ENCODE measurements at places on chromosomes 7 and 10. TPM values are rescaled to one million over a fixed set of nuclear protein-coding genes. Genes with fewer than 3 reads are reported as not detected.

- DNase-seq = no peak
Observed at GRCh38 chr10:30830315-30831230, 201.0 kb upstream of the LYZL2 start.

TFPI2 gene
- total RNA-seq = 18.5 TPM

MYOZ1 gene
- 1.0 TPM for total RNA-seq

GRM8 gene
- total RNA-seq = not detected

DNA sequence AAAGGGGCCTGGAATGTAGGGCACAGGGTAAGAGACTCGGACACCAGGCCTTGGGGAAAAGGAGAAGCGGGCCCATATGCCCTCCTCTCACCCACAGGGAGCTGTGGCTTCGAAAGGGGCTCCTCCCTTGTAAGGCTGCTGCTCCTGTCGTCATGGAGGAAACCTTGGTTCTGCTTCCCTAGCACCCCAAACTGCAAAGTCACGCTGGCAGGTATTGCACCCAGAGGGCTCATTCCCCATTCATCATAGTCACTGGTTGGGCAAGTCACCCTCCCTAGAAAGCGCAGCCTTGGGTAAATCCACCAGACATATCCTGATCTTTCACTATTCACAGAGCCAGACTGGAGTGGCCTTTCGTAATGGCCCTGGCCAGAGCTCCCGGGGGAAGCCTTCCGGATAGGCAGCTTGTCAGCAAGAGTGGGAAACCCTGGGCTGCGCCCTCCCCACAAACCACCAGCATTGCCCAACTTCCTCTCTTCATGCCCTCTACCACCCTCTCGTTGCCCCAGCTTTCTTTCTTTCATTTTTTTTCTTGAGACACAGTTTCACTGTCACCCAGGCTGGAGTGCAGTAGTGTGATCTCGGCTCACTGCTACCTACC, 121.0 kb downstream of the HIP1 start:
- DNase-seq = peak; percentile 50

DNA sequence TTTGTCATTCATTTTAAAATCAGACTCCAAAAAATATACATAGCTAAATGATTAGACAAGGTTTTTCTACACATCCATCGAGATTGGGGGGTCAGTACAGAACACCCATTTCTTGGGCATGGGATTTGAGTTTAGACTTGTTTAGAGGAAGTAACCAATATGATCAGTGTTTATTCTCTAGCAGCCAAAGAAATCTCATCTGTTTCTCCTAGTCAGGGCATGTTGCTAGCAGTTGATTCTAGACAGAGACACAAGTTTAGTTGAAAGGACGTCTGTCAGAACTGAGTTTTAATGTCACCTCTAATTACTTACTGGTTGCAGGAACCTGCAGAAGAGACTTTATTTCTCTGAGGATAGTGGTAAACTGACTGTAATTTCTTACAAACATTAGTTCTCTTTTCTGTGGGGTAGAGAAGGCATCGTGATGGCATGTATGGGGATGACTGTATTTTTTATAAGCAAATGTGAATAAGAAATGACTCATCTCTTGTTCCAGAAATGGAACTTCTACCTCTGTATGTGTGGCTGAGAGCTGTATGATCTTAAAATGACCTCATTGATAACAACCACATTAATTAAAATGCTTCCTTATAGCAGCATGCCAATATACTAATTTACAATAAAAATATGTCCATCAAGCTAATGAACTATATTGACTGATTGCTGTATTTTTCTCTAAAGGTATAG, 30.6 kb upstream of the RHOBTB1 start:
- DNase-seq = peak; percentile 56

DPP6 gene
- total RNA-seq = not detected

GRCh38 chr10:88032566-88032965, 169.1 kb downstream of the PTEN start:
- DNase-seq = peak; percentile 59

GRCh38 chr10:101858723-101859500, 15.3 kb upstream of the KCNIP2 start:
- DNase-seq = no peak

SGPL1 gene
- total RNA-seq = 26.5 TPM

MAGI2 gene
- total RNA-seq = 1.2 TPM

AASS gene
- total RNA-seq = 2.4 TPM

DNA sequence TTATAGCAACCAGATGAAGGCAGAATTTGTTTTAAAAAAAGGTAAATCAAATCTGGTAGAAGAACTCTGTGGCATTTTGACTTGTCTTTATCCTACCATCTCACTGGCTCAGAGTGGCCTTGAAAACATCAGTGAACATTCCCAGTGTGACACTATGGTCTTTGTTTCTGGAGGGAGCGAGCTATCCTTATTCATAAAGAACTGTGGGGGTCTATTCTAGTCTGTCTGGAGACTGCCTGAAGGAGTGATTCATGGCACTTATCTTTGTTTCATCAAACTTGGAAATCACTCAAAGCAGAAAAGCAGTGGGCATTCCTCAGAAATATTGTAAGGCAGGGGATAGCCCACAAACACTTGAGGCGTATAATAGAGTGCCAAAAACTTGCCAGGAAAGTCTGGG, 719.1 kb downstream of the PCDH15 start:
- DNase-seq = no peak

DNA sequence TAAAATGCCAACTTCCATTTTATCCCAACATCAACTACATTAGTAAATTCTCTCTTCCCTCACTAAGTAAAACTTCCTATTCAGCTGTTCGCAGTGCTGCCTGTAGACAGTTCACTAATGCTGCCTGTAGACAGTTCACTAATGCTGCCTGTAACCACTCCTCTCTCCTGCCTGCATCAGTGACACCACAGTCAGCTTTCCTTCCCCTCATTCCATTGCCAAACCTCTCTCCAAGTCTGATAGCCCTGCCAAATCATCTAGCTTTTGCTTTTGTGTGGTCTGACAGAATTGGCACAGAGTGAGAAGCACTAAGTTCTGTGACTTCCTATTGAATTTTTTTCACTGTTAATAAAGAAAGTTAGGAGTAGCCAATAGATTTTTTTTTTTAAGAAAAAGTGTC, 43.0 kb upstream of the MACC1 start:
- DNase-seq = peak; percentile 60

DNA sequence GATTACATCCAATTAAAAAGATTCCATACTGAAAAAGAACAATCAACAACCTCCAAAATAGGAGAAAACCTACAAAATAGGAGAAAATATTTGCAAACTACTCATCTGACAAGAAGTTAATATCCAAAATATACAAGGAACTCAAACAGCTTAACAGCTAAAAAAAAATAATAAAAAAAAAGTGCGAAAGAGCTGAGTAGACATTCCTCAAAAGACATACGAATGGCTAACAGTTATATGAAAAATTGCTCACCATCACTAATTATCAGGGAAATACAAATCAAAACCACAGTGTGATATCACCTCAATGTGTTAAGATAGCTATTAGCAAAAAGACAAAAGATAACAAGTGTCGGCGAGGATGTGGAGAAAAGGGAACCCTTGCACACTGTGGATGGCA, 450.3 kb downstream of the PHTF2 start:
- DNase-seq = no peak

POLD2 gene
- total RNA-seq = 127 TPM

DNA sequence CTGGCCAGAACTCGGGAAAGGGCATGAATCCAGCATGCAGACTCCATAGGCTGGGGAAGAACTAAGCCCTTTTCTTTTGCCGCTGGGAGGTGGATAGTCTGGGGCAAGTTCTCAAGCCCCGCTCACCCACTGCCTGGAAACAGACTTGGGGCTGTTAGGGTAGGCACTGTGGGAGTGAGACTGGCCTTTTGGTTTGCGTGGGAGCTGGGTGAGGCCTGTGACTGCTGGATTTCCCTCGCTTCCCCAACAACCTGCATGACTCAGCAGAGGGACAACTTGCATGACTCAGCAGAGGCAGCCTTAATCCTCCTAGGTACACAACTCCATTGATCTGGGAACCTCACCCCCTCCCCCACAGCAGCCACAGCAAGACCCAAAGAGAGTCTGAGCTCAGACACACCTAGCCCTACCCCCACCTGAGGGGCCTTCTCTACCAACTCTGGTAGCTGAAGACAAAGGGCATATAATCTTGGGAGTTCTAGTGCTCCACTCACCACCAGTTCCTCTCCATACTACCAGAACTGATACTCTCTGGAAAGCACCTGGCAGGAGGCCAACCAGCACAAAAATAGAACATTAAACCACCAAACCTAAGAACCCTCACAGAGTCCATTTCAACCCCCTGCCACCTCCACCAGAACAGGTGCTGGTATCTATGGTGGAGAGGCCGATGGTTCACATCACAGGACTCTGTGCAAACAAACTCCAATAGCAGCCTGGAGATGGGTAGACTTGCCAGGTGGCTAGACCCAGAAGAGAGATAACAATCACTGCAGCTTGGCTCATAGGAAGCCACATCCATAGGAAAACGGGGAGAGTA, 81.4 kb upstream of the LAMB4 start:
- DNase-seq = peak; percentile 84
